Esophagus mucosa (tissue), 1 donor: ENCODE measurements at places on chromosomes 6 and 20. TPM values are rescaled to one million over a fixed set of nuclear protein-coding genes. Genes with fewer than 3 reads are reported as not detected.
A peak's percentile ranks its signal among the peaks of the same experiment; 100 is the strongest.

DNA sequence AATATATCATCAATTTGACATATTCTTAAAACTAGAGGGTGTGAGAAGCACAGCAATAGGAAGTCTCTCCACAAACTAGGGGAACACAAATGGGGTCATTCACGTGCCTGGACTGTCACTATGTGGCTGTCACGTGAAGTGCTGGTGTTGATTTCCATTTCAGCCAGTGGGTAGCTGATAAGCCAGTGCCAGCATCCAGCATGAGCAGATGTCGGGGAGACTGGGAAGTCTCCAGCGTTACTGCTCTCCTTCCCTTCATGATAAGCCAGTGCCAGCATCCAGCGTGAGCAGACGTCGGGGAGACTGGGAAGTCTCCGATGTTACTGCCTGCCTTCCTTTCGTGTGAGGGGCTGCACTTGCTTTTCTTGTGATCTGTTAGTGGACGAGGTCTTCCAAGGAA is 5.6 kb upstream of the SLC17A9 start:
- no peak for ATAC-seq

- ATAC-seq: no peak
Measured at GRCh38 chr20:55174172-55174571, 698.8 kb downstream of the DOK5 start.

DNA sequence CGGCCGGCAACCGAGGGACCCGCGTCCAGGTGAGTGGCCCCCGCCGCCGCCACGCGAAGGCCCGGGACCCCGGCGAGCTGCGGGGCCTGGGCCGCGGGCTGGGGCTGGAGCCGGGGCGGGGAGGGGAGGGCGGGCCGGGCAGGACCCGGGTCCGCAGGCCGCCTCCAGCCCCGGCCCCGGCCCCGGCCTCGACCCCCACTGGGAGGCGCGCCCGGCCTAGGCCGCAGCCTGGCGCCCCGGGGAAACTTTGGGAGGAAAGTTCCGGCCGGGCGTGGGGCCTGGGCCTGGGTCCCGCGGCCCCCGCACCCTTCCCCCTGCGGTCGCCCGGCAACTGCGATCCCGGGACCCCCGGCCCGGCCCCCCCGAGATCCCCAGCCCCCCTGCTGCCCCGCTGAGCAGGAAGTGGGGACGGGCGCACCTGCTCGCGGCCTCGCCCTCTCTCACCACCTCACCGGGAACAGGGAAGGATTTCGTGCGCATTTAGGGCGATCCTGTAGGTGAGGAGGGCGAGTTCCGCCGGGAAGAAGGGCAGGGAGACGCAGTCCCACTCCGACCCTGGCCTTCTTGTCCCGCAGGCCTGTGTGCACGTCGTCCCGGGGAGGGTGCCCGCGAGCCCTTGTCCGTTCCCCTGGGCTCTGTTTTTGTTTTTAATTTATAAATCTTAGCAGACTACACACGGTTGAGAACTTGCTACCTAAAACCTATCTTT is 402 bp downstream of the OSBPL2 start:
- ATAC-seq: peak; percentile 11

DNA sequence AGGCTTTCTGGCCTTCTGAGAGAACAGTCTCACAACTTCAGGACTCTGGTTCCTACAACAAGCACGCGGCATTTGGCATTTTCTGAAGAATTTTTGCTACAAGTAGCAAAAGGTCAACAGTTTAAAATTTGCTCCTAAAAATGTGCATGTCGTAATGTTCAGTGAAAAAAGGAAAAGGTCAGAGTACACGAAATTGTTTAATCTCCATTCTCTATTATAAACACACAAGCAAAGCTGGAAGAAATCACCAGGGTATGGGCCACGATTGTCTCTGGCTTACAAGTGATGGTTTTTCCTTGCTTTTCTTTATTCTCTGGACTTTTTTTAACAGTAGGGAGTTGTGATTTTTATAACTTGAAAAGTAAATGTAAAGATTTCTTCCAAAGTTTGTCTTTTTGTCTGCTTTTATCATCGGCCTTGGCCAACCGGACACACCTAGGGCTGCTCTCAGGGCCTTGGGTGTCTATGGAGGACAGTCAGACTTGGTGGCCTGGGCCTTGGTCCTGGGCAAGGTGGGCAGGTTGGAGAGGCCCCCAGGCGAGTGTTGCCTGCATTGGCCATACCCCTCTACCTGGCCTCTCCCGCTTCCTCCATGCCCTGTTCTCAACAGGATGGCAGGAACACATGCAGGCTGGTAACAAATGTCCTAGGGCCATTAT is 32.4 kb downstream of the PLEKHG1 start:
- no peak for ATAC-seq

GRCh38 chr6:16619777-16620176 is 141.5 kb downstream of the ATXN1 start:
- no peak for ATAC-seq

- no peak for ATAC-seq
Measured at GRCh38 chr6:100216760-100217159, 222.7 kb upstream of the MCHR2 start.

DNA sequence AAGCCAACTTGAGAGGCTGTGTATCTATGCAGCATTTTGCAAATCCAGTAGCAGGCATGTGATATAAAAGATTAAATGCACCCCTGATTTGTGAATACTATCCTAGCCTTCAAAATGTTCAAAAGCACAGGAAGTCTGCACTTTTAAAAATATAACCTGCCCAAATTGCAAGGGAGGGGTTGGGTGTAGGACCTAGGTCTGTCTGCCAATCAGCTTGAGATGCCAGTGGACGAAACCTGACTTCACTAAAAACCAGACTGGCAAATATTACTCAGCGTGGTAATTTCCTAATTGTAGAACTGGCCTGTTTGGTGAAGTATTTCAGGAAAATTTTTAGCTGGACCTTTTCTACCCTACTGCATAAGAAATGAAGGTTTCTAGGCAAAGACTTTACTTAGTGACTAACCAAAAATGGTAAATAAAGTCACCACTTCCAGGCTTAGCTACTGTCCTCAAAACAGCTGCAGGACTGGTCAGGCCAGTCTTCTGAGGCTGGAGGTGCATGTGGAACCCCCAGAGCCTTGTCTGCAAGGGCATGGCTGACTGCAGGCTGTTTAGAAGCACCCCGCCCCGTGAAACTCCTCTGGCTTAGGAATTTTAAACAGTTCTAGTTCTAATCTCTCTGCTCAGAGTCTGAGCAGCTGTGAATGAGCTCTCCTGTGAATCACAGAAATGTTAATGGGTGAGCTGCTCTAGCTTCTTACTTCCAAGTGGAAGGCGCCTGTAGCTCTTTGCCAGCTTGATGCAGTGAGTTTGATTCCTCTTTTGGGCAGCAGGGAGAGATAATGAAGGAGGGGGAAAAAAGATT is 104.4 kb upstream of the ESR1 start:
- ATAC-seq: peak; percentile 95

- ATAC-seq: peak; percentile 62
Measured at GRCh38 chr6:5851261-5851757, 155.4 kb downstream of the NRN1 start.

- ATAC-seq: no peak
Measured at GRCh38 chr20:38706509-38706908, 17.8 kb upstream of the SLC32A1 start.

DNA sequence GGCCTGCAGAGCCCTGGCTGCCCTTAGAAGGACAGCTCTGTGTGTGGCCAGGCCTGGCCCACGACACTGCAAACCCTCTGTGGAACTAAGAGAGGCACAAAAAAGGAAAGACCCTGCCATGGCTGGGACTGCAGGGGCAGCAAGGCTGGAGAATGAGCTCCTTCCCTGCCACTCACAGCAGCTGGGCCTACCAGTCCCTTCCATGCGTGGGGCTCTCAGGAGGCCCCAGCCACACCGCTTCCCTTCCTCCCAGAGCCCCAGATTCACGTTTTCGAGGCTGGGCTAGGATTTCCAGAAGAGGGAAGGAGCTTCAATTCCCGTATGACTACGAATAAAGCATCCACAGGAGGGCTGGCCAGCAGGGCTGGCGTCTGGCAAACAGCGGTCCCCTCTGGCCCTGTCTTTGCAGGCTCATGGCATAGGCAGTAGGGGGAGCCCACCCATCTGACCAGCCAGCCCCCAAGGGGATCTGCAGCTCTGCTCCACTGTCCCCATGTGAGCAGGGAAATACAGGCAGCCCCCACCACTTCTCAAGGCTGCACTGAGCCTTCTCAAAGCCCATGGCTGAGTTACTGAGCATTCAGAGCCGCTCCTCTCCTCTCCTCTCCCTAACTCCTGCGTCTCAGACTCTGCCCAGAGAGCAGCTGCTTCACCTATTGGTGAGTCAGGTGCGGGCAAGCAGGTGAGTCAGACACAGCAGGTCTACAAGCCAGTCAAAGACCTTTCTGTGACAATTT is 53.1 kb downstream of the NINL start:
- peak; percentile 97 for ATAC-seq

GRCh38 chr6:25706314-25707014 is 48.1 kb upstream of the SLC17A4 start:
- ATAC-seq: no peak

GRCh38 chr6:118709859-118710350 is 58.5 kb upstream of the CEP85L start:
- peak; percentile 78 for ATAC-seq

Gene IMPG1
- total RNA-seq: not detected

Gene CD40
- 7.4 TPM for total RNA-seq

Gene FBXO30
- 3.8 TPM for total RNA-seq

Gene PPIL6
- total RNA-seq: 0.84 TPM

Gene CLPSL1
- not detected for total RNA-seq

Gene MICB
- total RNA-seq: 0.92 TPM
